ENCODE measurements at places on chromosomes 12 and 14.

- DNase-seq, result no peak
Observed at GRCh38 chr12:53414756-53415417, 8.8 kb upstream of the AMHR2 start.

- no peak for DNase-seq
Observed at GRCh38 chr12:124508381-124509079, 58.9 kb downstream of the NCOR2 start.

- DNase-seq, result no peak
Observed at GRCh38 chr12:95653771-95654546, 102.7 kb upstream of the USP44 start.

- no peak for DNase-seq
Observed at GRCh38 chr12:26197832-26198231, 2.5 kb downstream of the SSPN start.

DNA sequence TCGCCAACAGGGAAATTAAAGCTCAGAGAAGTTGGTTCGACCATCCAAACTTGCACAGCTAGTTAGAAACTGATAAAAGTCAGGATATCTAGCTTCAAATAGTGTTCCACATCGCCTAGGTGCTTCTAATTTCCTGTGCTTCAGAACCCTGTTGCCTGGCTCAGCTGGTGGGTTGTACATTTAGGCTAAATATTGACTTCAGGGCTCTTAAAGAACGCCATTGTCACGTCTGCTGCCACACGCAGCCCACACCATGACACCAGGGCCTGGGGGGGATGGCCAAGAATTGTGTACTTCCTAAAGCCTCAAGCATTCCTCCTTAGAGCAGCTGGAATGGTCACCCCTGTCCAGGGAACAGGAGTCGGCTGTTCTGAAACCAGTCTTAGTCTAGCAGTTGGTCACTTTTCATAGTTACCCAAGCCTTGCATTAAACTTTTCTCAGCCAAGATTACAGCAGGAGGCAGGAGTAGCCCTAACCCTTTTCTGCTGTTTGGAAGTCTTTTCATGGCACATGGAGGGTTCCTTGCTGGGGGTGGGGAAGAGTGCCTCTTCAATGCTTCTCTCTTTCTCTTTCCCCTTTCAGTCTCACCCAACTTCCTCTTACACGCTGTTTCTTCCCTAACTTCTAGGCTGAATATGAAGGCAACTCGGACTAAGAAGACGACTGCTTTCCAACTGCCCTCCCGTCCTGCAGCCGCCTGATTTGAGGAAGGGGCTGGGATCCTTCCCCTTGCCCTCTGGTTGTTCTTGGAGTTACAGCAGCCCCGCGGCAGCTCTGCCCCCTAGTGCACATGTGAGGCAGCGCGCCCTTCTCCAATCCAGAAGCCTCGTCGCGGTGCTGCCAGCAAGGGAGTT lies 17.1 kb downstream of the FOS start:
- DNase-seq, result peak; percentile 39

DNA sequence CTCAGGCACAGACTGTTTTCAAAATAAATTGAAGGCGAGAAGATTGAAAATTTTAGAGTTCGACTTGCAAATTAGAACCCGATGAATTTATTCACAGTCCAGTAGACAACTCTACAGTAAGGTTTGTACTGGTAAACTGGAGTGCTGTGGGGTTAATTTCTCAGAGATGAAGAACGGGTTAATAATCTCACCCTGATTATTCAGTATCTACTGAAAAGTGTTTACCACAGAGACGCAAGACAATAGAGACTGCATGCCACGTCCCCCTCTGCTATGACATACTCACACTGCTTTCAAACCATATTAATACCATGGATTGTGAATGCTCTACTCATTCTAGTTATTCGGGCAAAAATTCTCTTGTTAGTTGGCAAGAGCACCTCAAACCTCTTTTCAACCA lies 36.1 kb downstream of the CFL2 start:
- no peak for DNase-seq

DNA sequence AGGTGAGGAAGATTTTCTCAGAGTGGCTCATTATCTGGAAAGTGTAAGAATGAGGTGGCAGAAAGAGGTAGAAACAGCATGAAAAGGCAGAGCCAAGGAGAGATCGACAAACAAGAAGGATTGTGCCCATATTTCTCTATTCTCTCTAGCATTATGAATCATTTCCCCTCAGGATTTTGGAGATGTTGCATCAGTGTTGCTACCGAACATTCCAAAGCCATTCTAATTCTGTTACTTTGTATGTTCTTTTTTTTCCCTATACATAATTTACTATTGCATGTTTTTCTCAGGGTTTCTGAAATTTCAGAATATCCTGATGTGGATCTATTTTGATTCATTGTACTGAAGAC lies 61.4 kb downstream of the KICS2 start:
- no peak for DNase-seq

DNA sequence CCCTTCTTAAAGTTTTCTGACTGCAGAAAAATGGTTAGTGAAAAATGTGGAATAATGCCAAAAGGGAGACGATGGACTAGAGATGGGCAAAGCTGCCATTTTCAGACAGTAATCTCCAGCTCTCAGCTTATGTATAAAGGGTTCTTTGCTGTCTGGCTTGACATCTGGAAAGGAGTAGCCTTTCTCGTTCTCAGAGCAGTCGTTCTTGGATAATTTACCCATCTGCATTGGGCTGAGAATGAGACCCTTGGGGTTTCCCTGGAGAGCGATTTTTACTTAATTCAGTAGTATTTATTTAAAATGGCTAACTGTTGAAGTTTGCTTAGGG lies 1.2 kb downstream of the NUDT4 start:
- peak; percentile 51 for DNase-seq

GRCh38 chr12:100976735-100977134 lies 182.2 kb downstream of the ANO4 start:
- no peak for DNase-seq

GRCh38 chr12:132477017-132477702 lies 12.8 kb upstream of the FBRSL1 start:
- no peak for DNase-seq

DNA sequence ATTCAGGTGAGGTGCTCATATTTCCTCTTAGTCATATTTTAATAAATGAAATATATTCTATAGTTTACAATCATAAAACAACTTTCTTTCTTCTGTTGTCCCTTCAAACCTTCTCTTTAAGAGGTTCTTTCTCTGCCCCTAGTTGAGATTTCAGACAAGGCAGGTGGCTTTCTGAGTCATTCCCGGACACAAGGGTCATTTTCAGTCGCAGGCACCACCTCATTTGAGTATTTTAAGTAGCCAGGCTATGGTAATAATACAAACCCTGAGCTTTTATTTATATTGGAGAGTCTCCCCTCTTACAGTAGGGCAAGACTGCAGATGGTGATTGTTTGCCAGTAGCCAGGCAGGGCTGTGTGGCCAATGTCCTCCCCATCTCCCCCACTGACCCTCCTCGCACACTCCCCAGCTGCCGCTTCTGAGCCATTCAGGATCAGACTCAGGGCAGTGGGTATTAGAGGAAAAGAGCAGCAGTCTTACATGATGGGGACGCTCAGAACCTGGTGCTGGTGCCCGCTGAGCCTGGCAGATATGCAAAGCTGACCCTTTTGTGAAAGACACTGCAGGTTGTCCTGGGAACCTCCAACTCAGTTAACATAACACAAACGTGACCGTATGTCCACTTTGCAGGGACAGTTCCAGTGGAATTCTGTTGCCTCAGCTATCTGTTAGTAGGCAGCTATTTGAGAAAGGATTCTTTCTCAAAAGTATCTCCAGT lies 101.1 kb upstream of the BCL2L14 start:
- no peak for DNase-seq

GRCh38 chr12:123845881-123846280 lies 83.8 kb downstream of the DNAH10 start:
- DNase-seq, result no peak

GRCh38 chr12:92432724-92433441 lies 269.9 kb upstream of the PLEKHG7 start:
- no peak for DNase-seq

- DNase-seq, result no peak
Observed at GRCh38 chr14:70036665-70037064, 152.1 kb downstream of the SLC8A3 start.

GRCh38 chr12:53538209-53538689 lies 31.0 kb upstream of the NPFF start:
- peak; percentile 55 for DNase-seq

GRCh38 chr12:34335819-34336262 lies 313.5 kb downstream of the ALG10 start:
- peak; percentile 46 for DNase-seq

Data from NCI-H748 treated with DMSO at 0.1 percent for 48 hours (cell line).